GM13976 (cell line): ENCODE measurements at places on chromosomes 7 and 10.
A peak's percentile ranks its signal among the peaks of the same experiment; 100 is the strongest.

- no peak for DNase-seq
These were observed 56.4 kb upstream of the CCDC71L start for GRCh38 chr7:106717254-106717954.

DNA sequence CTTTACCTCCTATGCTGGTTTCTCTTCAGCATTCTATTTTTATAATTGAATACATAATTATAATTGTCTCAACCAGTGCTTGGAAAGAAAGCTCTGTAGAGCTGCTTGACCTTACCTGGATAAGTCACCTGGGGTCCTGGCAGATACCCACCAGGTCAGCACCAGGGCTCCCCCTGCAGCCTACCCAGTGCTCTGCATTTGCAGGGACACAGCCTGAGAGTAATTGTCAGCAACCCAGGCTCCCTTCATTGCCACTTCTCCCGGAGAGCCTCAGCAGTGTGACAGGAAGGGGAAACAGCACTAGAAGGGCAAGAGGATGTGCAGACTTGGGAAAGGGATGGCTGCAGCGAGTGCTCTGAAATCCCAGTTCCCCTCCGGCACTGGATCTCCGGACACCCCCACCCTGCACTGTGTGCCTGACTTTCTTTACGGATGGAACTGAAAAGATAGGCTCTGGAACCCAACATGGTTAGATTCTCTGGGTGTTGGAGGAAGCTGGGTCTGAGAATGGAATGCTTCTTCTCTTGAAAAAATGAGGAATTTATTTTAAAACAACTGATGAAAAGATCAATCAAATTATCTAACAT is 11.4 kb upstream of the PAX4 start:
- no peak for DNase-seq

GRCh38 chr10:70155255-70155838 is 8.8 kb upstream of the TYSND1 start:
- no peak for DNase-seq

GRCh38 chr10:78529262-78529661 is 495.6 kb downstream of the RPS24 start:
- DNase-seq, result no peak

DNA sequence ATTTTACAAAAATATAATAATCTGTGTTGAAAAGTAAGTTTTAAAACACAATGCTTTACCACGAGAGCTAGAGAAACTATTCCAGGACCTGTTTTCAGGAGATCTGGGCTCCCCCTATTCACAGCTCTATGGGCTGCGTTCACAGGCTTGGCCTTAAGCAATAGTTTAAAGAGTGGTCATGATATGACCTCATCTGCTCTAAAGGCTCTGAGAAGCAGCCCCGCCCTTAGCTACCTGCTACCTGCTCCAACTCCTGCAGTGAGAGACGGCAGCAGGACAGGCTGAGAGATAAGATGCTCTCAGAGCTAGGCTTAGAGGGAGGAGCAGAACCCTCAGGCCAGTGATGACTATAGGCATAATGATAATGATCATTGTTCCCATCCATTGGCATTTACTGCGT is 12.6 kb downstream of the ALOX5 start:
- DNase-seq, result no peak

- DNase-seq, result no peak
These were observed 138.1 kb upstream of the LAMB4 start for GRCh38 chr7:108268200-108268820.

- DNase-seq, result no peak
These were observed 160.8 kb downstream of the SPAG6 start for GRCh38 chr10:22505911-22506685.

- DNase-seq, result no peak
These were observed 16.7 kb upstream of the TEX36 start for GRCh38 chr10:125699562-125700143.

- DNase-seq, result no peak
These were observed 13.8 kb downstream of the SMO start for GRCh38 chr7:129202058-129202777.

GRCh38 chr10:111765216-111765615 is 418.3 kb downstream of the GPAM start:
- DNase-seq, result no peak

- DNase-seq, result no peak
These were observed 16.3 kb downstream of the CFAP46 start for GRCh38 chr10:132926070-132926469.

DNA sequence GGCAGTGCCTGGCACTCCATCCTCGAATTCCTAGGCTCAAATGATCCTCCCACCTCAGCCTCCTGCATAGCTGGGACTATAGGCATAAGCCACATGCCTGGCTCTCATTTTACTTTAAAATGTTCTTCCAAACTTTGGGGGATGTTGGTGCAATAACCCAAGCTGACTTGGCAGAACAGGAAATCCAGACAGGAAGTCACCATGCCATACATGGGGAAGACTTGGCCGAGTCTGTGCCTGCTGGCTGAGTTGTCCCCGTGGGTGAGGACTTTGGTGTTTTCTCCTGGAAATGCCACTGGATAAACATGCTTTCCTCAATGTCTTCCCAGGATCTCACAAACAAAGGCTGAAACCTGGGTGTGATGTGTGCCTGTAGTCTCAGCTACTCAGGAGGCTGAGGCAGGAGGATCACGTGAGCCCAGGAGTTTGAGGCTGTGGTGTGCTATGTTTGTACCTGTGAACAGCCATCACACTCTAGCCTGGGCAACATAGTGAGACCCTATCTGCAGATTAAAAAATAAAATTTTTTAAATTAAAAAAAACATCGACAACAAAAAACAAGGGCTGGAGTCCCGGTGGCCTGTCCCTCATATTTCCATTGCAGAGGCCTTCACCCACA is 19.8 kb downstream of the HKDC1 start:
- no peak for DNase-seq

GRCh38 chr10:62625484-62625883 is 179.0 kb upstream of the ADO start:
- no peak for DNase-seq

- no peak for DNase-seq
These were observed 597.5 kb upstream of the PFKP start for GRCh38 chr10:2469802-2470201.

GRCh38 chr10:1807924-1808323 is 70.6 kb upstream of the ADARB2 start:
- no peak for DNase-seq

- no peak for DNase-seq
These were observed 27.6 kb upstream of the RNF32 start for GRCh38 chr7:156612930-156613329.

DNA sequence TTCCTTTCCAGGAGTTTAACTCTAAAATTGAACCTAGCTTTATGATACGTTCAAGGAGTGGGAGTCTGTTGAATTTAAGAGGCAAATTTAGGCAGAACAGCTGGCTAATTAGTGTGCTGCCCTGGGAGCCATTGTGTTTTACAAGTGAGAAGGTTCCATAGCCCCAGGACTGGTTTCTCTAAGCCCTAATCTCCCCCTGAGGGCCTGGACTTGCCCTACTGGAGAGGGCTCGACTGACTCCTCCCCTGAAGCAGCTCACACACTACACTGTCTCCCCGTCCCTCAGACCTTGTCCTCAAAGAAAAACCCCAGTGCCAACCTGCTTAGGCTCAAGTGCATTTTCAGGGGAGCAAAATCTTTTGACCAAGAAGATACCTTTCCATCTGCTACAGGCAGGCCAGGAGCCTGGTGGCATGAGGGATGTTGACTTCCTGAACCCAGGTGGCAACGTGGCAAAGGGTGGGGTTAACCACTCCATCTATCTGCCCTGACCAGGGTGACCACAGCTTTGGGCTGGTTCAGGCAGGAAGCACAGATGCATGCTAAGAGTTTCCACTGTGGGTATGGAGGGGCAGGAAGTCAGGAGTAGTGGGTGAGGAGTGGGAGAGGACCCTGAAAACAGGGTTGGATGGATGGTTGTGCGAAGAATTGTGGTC is 68.9 kb upstream of the CARD11 start:
- DNase-seq, result no peak

DNA sequence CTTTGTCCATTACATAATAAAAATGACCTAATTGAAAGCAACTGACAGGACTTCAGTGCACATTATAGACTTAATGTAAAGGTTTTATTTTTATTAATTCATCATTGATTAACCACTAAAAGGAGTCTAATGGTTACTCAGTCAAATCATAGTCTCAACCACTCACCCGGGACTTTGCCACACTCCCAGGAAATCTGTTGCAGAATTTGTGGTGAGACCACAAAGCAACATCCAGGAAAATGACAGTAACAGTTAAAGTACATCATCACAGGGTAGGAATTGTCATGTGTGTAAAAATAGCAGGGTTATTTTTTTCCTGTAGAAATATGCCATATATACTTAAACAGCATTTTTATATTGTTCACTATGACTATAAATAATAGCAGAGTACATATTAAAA is 6.3 kb upstream of the HGF start:
- DNase-seq, result no peak

GRCh38 chr10:119341459-119342301 is 134.3 kb downstream of the GRK5 start:
- DNase-seq, result no peak

DNA sequence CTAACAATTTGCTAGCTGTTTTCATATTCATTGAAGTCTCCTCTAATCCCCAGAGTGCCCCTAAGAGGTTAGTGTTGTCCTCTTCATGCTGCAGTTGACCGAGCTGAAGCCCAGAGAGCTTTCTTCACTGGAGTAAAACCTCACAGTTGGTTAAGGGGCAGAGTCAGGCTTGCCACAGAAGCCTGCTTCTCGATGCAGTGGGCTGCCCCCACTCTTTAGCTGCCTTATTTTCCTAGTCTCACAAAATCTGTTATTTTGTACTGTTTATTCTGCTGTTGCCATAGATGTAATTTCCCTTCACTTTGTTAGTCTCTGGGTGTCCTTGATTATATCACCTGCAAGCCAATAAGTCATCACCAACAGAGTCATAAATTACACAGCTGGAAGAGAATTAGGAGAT is 56.3 kb upstream of the ZPBP start:
- DNase-seq, result no peak

- DNase-seq, result no peak
These were observed 104.4 kb upstream of the FGFR2 start for GRCh38 chr10:121702351-121703320.

DNA sequence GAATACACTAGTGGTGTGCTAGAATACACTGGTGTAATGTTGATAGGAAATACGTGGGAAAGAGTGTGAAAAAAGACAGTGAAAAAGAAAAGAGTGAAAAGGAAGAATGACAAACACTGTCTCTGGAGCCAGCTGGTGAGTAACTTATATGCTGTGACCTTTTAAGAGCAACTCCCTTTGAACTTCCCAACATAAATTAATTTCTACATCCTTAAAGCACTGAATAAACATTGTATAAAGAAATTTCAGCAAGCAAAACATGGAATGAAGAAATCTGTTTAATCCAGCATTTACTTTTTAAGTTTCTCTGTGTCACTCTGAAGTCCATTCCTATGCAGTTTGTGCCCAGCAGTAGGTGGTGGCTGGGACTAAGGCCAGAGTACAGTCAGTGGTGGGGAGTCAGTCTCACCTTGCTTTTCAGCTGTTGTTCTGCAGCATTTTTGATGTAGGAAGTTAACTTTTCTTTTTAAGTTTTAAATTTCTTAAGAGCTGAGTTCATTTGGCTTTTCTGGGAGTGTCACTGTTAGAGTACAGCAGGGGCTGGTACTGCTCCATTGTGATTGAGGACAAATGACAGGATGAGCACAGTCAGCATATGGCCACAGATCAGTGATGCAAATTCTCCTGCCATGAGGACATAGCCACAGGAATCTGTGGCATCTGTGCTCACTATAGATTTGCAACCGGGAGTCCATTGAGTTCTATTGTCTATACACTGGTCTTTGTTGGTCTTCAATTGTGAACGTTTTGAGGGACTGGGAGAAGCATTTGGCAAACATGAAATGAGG is 321.8 kb downstream of the ZNF248 start:
- DNase-seq, result no peak

DNA sequence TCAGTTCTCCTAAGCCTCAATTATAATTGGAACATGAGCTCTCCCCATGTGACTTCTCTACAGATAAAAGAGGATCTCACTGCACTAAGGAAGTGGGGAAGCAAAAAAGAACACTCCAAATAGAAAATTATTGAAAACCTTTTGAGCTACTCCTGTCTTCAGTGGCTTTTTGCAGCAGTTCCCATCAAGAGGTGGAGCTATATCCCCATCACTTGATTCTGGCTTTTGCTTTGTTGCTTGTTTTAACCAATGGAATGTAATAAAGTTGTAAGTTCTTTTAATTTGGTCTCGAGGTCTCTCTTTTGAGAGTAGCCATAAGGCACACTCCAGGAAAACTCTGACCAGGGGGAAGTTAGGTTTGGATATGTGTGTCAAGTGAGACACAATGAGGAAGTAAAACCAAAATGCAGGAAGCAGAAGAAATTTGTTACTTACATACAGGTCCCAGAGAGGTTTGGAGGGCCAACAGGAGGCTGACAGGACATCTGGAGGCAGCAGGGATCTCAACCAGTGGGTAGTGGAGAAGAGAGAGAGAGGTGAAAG is 569.4 kb downstream of the HTR7 start:
- DNase-seq, result no peak

GRCh38 chr10:5419466-5420094 is 7.2 kb downstream of the NET1 start:
- DNase-seq, result no peak

- DNase-seq, result no peak
These were observed 58.2 kb downstream of the ENTPD1 start for GRCh38 chr10:95814011-95814727.

DNA sequence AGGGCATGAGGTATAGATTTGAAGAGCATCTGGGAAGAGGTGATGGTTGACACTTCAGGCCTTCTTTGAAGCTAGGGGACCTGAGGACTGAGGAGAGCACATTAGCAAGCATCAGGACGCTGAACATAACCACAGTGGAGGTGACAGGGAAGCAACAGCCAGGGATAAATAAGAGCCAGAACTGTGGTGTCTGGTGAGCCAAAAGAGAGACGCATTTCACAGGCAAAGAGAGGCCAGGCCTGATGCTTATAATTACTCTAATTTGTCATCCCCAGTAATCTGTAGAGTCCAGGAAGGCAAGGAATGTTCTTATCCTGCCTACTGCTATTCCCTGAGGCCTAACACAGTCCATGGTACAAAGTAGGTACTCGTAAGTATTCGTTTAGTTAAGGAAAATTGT is 10.4 kb upstream of the FAS start:
- no peak for DNase-seq

GRCh38 chr7:47085491-47086275 is 496.2 kb downstream of the TNS3 start:
- DNase-seq, result no peak

- DNase-seq, result peak; percentile 60
These were observed 847 bp downstream of the BTAF1 start for GRCh38 chr10:91924212-91925021.

DNA sequence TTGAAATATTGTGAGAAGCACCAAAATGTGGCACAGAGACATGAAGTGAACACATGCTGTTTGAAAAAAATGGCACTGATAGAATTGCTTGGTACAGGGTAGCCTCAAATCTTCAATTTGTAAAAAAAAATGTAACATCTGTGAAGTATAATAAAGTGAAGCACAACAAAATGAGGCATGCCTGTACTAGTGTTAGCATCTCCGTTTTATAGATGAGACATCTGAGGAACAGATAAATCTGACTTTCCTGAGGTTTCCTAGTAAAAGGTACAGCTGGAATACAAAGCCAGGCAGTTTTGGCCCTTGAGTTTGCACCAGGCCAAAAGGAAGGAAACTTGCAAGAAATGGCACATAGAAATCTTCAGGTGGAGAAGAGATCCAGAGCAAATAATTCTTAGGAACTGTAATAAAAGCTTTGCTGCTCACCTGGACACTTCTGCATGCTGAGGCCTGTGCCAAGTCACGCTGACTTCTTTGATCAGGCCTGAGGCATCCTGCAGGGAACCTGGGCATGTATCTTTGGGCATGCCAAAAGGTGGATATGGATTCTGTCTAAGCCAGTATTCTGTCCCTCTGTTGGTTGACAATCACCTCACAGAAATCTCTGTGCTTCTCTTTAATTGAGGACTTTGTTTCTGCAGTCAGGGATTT is 251.5 kb upstream of the PLPP4 start:
- DNase-seq, result no peak

GRCh38 chr7:24665564-24666294 is 91.5 kb downstream of the GSDME start:
- DNase-seq, result peak; percentile 38
